ENCODE measurements at places on chromosomes 13 and 19. TPM values are rescaled to one million over a fixed set of nuclear protein-coding genes. Genes with fewer than 3 reads are reported as not detected.

GRCh38 chr19:1400281-1401137, 833 bp downstream of the GAMT start:
- H3K27ac ChIP-seq: no peak overlapping the region
- peaks cover 10% of the 10 kb centered on the region for H3K4me1 ChIP-seq
- no peaks in the 10 kb centered on the region for H3K36me3 ChIP-seq
- H3K27me3 ChIP-seq: no peaks in the 10 kb centered on the region

ERICH6B gene
- total RNA-seq: not detected

LYPD3 gene
- 7.4 TPM for total RNA-seq

KRTDAP gene
- not detected for total RNA-seq

ARHGAP33 gene
- 20.5 TPM for total RNA-seq

DNA sequence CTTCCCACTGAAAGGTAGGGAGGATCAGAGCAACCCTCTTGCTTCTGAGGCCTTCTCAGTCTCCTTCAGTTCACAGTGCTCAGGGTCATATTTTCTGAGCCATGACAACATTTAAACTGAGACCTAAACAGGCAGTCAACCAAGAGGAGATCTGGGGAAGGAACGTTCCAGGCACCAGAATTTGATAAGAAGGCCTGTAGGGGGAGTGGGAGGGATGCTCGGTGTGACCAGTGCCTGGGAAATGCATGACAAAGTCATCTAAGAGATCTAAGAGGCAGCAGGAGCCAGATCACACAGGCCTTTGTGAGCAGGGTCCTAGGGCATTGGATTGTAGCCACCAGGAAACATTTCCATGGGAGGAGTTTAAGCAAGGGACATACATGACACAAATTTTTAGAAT, 71.6 kb downstream of the SHISA2 start:
- no peak overlapping the region for H3K27ac ChIP-seq
- DNase-seq: no peak
- H3K4me3 ChIP-seq: no peak overlapping the region
- H3K27me3 ChIP-seq: peaks cover 10% of the 10 kb centered on the region
- H3K36me3 ChIP-seq: peaks cover 4% of the 10 kb centered on the region

DNA sequence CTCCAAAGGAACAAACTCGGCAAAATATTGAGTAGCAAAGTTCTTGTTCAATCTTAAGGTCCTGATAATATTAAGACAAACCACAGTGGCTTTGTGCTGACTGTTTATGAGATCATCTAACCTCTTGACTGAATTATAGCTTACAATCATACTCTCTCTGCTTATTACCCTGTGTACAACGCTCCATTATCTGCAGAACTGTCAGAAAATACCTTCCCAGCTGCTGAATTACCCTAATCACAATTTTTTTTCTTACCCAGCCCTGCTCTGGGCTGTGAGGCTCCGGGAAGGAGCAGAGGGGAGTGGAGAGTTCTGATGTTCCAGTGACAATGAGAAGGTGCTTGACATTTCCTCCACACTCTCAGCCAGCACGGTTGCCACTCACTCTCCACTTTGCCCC, 64.8 kb downstream of the DCT start:
- no peak for DNase-seq
- H3K4me3 ChIP-seq: no peak overlapping the region
- peaks cover 2% of the 10 kb centered on the region for H3K36me3 ChIP-seq
- peaks cover 3% of the 10 kb centered on the region for H3K4me1 ChIP-seq
- peaks cover 49% of the 10 kb centered on the region for H3K27me3 ChIP-seq

DNA sequence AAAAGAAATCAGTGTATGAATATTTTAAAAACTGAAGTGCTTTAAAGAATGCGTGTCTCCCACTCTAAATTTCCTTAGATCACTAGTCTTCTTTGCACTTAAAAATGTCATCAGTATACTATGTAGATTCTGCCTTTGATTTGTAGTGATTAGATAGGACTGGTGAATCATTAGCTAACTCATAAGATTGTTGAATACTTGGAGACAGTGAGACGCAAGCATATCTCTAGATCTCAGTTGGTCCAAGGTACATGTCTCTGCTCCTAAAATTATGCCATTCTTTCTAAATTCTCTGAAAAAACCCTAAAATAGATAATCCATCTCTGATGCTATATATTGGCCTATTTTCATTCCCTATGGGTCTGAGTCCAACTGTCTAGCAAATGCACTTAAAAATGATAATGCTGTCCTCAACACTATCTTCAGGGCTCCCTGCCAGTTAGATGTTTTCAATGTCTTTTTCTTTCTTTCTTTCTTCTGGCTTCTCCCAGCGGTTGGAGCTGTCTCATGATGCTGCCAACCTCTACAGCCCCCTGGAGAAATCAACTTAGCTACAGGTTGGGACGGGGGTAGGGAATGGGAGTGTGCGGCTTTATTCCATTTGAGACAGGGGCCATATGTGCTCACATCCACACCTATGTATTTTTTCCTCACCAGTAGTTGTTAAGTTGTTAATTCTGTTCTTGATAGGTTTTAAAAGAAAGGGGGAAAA, 301.0 kb downstream of the NDFIP2 start:
- no peak overlapping the region for H3K4me3 ChIP-seq
- no peak for DNase-seq
- H3K36me3 ChIP-seq: no peaks in the 10 kb centered on the region
- no peaks in the 10 kb centered on the region for H3K4me1 ChIP-seq

DNA sequence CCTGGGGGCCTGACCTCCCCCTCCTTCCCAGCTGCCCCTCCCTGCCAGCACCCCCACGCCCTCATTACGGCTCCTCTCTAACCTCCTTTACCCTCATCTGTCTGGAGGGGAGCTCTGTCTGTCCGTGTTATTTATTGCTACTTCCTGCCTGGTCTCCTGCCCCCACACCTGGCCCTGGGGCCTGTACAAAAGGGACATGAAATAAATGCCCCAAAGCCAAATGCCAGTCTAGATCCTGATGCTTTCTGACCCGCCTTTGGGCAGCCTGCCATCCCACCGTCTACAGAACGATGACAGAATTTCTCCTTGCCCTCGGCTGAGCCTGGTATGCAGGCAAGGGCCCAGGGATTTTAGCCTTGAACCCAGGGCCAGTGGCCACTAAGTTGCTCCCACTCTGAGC, 15.4 kb upstream of the CD22 start:
- no peaks in the 10 kb centered on the region for H3K36me3 ChIP-seq
- peaks cover 11% of the 10 kb centered on the region for H3K27me3 ChIP-seq
- no peak overlapping the region for H3K27ac ChIP-seq
- no peak for DNase-seq
- no peak overlapping the region for H3K4me3 ChIP-seq

DNA sequence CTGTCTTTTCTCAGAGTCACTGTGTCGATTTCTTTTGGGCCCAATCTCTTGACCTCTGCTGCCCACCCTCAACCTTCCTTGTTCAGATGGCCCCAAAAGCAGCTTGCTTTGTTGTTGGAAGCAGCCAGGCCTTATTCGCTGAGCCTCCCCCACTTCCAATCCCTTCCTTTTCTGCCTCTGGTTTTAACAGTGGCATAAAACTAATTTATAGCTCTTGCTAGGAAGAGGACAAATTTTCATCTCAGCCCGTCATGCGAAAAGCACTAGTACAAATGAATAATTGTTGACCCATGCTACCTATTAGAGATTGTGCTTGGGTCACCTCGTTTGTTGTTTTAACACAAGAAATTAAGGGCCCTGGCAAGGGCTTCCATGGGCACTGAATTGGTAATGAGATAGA, 51.1 kb downstream of the SIAH3 start:
- peaks cover 23% of the 10 kb centered on the region for H3K27me3 ChIP-seq
- H3K4me3 ChIP-seq: no peak overlapping the region
- no peaks in the 10 kb centered on the region for H3K4me1 ChIP-seq
- H3K27ac ChIP-seq: no peak overlapping the region

NCAN gene
- total RNA-seq: not detected

KLK1 gene
- not detected for total RNA-seq

IL17D gene
- total RNA-seq: not detected

DNA sequence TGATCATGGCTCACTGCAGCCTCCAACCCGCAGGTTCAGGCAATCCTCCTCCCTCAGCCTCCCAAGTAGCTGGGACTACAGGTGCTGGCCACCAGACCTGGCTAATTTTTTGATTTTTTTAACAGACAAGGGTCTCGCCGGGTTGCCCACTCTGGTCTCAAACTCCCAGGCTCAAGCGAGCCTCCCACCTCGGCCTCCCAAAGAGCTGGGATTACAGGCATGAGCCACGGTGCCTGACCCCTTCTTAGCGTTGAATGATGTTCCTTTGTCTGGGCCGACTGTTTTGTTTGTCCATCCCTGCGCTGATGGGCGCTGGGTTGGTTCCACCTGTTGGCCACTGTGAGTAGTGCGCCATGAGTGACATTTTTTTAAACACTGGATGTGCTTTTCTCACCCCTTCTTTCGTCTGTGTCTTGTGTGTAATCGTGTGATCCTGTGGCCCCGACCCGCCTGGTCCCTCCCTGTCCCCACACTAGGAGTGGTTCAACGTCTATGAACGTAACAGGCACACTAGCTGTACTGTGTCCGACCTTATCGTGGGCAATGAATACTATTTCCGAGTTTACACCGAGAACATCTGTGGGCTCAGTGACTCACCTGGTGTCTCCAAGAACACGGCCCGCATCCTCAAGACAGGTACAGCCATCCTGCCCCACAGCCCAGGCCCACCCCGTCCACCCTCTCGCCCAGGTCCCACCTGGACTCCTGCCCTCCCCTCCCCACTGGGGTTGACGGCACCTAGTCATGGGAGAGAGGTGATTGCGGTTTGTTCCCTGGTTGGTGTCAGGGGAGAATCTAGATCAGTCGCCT, 15.0 kb upstream of the EMC10 start:
- peaks cover 6% of the 10 kb centered on the region for H3K4me1 ChIP-seq
- peak; percentile 44 for DNase-seq
- H3K4me3 ChIP-seq: no peak overlapping the region

LYL1 gene
- 6.9 TPM for total RNA-seq

KASH5 gene
- 0.86 TPM for total RNA-seq

ZNF30 gene
- 3.5 TPM for total RNA-seq

GRCh38 chr13:33119022-33119781, 103.0 kb downstream of the KL start:
- H3K4me3 ChIP-seq: no peak overlapping the region
- H3K27ac ChIP-seq: no peak overlapping the region
- peaks cover 4% of the 10 kb centered on the region for H3K4me1 ChIP-seq
- no peaks in the 10 kb centered on the region for H3K36me3 ChIP-seq
- no peak for DNase-seq

JAK3 gene
- 149 TPM for total RNA-seq

IFNL1 gene
- not detected for total RNA-seq

FFAR1 gene
- not detected for total RNA-seq

DNA sequence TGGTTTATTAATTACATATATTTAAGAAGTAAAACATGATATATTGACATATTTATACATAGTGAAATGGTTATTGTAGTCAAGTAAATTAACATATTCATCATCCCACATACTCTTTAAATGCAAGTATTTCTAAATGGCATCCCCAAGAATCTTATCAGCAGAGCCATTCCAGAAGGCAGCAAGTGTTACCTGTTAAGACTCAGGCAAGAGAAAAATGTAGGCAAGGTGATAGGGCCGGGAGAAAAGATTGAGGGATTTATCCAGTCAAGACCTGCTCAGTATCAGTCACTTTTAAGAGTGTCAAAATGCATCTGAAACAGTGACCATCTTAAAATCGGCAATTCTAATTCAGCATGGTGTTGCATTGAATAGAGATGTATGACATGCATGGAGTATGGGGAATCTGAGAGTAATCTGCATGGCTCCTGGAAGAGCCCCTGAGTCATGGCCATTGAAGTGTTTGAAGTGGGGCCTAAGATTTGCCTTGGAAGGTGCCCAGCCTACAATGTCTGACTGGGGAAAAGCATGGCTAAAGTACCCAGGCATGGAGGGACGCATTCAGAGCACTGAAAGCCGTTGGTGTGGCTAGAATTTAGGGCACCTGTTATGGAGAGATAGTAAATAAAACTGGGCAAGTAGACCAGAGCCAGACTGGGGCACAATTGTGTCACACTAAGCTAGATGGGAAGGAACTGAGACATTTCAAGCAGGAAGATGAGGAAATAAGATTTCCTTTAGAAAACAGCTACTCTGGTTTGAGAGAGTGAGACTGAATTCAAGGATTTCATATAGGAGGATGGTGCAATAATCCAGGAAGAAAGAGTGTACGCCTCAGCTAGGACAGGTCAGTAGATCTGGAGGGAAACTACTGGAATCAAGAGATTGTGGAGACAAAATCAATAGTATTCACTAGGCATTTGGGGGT, 25.0 kb upstream of the C1QTNF9B start:
- peaks cover 43% of the 10 kb centered on the region for H3K27me3 ChIP-seq
- peaks cover 2% of the 10 kb centered on the region for H3K4me1 ChIP-seq
- H3K4me3 ChIP-seq: no peak overlapping the region
- DNase-seq: no peak
- H3K27ac ChIP-seq: no peak overlapping the region

DNA sequence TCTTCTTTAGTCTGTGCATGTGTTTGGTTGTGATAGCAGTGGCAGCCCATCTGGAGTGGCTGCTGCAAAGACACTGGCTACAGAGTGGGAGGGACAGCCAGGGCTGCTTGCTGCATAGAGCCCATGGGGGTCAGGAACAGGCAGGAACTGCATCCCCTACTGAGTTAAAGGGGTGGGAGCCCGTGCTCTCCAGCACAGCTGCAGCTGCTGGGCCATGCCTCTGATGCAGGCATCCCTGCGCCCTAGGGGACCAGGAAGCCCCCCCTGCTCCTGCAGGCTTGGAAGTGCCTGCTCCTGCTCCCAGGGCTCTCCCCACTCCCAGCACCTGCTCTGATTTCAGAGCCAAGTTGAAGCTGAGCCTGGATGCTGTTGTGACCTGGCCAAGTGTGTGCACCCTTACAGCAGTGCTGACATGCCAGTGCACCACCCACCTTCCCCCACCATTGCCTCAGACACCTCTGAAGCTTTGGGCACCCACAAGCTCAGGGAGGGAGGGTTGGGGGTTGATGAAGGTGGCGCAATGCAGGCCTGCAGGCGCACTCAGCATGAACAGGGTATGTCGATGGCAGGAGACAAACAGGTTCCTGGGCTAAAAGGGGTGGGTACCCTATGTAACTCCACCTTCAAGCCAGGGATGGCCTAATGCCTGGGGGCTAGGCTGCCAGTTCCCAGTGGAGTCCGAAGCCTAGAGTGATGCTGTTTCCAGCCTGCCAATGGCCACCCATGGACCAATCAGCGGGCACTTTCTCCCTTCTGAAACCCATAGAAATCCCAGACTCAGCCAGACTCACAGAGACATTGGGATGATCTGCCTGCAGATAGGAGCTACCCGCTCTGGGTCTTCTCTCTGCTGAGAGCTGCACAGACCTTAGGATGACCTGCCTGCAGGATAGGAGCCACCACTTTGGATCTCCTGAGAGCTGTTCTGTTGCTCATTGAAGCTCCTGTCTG, 919.9 kb upstream of the MIR17HG start:
- H3K27ac ChIP-seq: no peak overlapping the region
- H3K36me3 ChIP-seq: no peaks in the 10 kb centered on the region
- no peaks in the 10 kb centered on the region for H3K4me1 ChIP-seq

GRCh38 chr19:18785179-18786124, 5.7 kb downstream of the COMP start:
- H3K27me3 ChIP-seq: peaks cover 45% of the 10 kb centered on the region
- peak; percentile 39 for DNase-seq
- H3K27ac ChIP-seq: no peak overlapping the region
- H3K4me1 ChIP-seq: peaks cover 28% of the 10 kb centered on the region

GRCh38 chr19:42378225-42379215, 11.6 kb downstream of the CNFN start:
- no peak for DNase-seq
- peaks cover 7% of the 10 kb centered on the region for H3K36me3 ChIP-seq
- no peak overlapping the region for H3K27ac ChIP-seq
- peaks cover 27% of the 10 kb centered on the region for H3K27me3 ChIP-seq

Measured in T-helper 17 cell (primary cell).